ENCODE measurements at places on chromosomes 4 and X.

GRCh38 chrX:108160309-108160708 lies 68.7 kb downstream of the ATG4A start:
- DNase-seq = no peak

GRCh38 chr4:38149997-38150671 lies 189.9 kb downstream of the PTTG2 start:
- DNase-seq = no peak

DNA sequence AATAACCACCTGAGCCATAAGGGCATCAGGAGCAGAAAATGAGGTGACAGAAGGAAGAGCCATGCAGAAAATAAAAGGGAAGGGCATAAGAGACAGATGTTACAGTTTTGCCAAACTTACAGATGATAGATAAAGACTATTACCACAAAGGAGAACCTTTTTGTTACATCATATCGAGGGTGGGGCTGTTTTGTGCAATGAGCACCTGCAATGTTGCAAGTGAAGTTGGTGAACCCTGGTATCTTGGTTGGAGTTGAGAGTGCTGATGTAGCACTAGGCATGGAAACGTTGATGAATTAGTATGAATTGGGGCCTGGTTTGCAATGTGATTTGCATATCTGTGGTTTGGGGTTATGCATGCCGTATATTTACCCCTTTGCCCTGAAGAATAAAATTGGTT lies 119.8 kb upstream of the TEX13D start:
- no peak for DNase-seq

- DNase-seq = no peak
Measured at GRCh38 chrX:132191938-132192337, 27.3 kb downstream of the RAP2C start.

- no peak for DNase-seq
Measured at GRCh38 chr4:41657561-41657960, 91.0 kb downstream of the PHOX2B start.
